ENCODE measurements at places on chromosomes 4 and X.

DNA sequence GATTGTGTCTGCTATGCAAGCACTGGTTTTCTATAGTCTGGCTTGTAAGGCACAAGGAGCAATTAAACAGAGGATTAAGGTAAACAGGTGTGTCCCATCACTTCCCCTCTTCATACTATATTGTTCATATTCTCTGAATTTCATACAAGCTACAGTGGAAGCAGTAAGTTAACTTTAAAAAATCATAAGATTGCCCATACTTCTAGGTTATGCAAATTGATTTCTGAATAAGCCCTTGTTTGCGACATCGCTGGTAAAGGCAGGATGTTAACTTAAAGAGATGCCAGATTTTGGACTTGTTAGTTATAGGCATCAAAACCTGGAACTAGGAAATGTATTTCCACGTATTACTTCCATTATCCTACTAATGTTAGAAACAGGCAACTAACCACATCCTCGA is 1.0 kb upstream of the TMEM131L start:
- no peak for DNase-seq

DNA sequence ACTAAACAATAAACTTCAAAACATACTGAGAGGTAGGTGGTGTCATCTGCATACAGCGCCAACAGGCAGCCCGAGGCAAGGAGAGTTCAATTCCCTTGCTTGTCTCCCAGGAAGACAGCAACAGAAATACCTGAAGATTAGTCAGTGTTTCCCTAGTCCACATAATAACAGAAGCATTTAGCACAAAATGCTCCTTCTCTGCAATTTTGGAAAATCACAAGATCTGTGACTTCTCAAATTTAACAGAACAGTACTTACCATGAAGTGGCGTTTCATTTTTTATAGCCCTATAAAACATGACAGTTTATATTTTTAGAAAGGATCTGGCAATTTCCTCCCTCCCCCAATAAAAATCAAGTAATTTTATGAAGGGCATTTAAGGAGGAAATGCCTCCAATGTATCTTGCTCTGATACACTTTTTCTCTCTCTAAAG is 67.1 kb upstream of the MYOZ2 start:
- no peak for DNase-seq

- DNase-seq, result no peak
Measured at GRCh38 chr4:38413524-38414341, 250.3 kb upstream of the KLF3 start.

GRCh38 chr4:56806666-56807065 is 14.8 kb downstream of the SPINK2 start:
- DNase-seq, result no peak

GRCh38 chrX:109958266-109958665 is 44.6 kb upstream of the TMEM164 start:
- no peak for DNase-seq

- no peak for DNase-seq
Measured at GRCh38 chrX:113802837-113803236, 781.0 kb upstream of the HTR2C start.

- DNase-seq, result no peak
Measured at GRCh38 chr4:128841402-128841801, 31.9 kb downstream of the JADE1 start.

- no peak for DNase-seq
Measured at GRCh38 chr4:14254926-14255325, 627.4 kb upstream of the BOD1L1 start.

DNA sequence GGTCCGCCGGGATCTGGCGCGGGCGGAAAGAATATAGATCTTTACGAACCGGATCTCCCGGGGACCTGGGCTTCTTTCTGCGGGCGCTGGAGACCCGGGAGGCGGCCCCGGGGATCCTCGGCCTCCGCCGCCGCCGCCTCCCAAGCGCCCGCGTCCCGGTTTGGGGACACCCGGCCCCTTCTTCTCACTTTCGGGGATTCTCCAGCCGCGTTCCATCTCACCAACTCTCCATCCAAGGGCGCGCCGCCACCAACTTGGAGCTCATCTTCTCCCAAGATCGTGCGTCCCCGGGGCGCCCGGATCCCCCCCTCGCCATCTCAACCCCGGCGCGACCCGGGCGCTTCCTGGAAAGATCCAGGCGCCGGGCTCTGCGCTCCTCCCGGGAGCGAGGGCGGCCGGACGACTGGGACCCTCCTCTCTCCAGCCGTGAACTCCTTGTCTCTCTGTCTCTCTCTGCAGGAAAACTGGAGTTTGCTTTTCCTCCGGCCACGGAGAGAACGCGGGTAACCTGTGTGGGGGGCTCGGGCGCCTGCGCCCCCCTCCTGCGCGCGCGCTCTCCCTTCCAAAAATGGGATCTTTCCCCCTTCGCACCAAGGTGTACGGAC is 482 bp upstream of the SHOX start:
- DNase-seq, result no peak

DNA sequence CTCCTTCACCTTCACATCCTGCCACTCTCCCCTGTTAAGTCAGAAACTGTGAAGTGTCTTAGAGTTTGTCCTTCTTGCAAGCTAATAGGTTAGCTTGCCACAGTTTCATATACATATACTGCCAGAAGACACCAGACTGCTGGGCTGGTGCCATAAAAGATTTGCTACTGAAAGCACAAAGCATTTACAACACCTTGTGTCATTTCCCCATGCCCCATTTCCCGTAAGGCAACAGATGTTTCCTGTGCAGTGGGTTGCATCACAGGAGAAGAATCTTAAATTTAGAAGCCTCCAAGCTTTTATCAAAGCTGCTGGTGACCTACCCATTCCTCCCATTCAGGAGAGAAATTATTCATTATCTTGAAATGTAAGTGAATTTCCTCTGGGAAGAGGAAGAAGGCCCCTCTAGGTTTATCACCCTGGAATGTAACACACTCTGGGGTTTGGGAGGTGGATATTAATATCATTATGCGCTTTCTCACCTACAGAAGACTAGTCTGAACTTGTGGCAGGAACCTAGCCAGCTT is 34.5 kb upstream of the RAB33B start:
- no peak for DNase-seq

DNA sequence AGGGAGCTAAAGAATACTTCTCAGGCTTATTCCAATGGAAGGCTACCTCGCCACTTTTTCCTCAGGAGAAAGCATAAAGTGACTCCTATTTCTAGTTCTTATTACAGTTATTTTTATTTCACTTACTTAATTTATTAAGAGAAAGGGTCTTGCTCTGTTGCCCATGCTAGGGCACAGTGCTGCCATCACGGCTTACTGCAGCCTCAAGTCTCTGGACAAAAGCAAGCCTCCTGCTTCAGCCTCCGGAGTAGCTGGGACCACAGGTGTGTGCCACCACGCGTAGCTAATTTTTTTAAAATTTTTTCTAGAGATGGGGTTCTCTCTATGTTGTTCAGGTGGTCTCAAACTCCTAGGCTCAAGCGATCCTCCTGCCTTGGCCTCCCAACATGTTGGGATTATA is 36.0 kb upstream of the CHRNA9 start:
- DNase-seq, result no peak

GRCh38 chr4:167221084-167221483 is 13.2 kb downstream of the SPOCK3 start:
- no peak for DNase-seq

GRCh38 chr4:147136310-147136709 is 190.6 kb upstream of the TTC29 start:
- DNase-seq, result no peak

DNA sequence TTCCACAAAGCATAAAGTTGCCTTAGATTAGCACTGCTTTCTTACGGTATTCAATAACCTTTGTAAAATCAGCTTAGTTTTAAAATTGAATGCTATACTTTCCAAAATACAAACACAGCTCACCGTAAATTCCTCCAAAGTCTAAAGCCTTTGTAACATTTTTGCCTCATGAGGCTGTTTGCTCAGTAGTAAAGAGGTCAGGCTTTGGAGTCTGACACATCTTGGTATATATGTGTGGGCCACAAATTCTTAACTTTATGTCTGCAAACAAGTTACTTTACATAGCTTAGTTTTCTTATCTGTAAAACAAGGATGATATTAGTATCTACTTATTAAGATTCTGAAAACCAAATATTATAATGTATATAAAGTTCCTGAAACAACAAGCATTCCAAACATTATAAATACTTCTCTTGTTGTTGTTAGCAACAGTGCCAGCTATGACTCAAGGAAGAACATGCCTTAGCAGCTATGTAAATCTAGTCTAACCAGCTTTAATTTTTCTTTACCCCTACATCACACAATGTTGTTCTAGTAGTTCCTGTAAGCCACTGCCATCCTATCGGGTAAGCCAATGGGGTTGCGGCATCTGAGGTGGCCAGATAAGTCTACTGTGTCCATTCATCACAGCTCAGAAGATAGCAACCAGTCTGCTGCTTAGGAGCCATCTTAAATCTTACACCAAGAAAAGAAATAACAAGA is 709.0 kb downstream of the KLHL13 start:
- no peak for DNase-seq

GRCh38 chrX:84216406-84216805 is 28.4 kb upstream of the RPS6KA6 start:
- no peak for DNase-seq

DNA sequence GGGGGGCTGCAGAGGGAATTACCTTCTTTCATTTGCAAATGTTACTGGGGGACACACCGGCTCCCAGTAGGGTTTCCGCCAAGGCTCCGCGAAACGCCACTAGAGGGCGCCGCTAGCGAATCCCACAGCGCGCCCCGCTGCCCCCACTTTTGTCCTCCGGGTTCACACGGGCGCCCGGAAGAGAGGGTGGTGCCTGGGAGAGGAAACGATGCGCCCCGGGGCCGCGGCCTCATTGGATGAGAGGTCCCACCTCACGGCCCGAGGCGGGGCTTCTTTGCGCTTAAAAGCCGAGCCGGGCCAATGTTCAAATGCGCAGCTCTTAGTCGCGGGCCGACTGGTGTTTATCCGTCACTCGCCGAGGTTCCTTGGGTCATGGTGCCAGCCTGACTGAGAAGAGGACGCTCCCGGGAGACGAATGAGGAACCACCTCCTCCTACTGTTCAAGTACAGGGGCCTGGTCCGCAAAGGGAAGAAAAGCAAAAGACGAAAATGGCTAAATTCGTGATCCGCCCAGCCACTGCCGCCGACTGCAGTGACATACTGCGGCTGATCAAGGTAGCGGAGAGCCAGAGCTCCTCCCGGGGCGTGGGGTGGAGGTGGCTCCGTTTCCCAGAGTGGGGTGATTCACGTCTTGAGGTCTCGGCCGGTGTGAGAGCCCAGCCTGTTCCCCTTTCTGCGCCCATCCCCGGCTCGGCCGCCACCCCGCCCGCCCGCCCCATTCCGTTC is at the start of gene SAT1:
Gene SAT1 (plus strand): TSS at position 311 of the 726 bp plus-strand sequence. CDS start 179 bp downstream, at position 490.
- peak; percentile 88 for DNase-seq

DNA sequence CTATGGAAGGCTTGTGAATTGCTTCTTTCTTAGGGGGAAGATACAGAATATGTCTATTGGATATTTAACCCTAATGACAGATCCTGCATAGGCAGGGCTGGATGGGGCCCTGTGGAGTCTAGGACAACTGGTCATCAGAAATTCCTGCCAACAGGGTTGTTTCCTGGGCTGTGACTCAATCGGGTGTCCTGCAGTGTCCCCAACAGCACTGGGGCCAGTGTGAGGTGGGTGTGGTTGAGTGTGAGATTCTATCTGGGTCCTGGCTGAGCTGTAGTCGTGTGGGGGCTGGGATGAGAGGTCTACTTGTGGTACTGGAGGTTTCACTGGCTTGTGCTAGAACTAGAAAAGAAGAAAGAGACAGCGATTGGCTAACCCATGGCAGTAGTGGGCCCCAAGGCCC is 87.3 kb upstream of the WDR1 start:
- no peak for DNase-seq

DNA sequence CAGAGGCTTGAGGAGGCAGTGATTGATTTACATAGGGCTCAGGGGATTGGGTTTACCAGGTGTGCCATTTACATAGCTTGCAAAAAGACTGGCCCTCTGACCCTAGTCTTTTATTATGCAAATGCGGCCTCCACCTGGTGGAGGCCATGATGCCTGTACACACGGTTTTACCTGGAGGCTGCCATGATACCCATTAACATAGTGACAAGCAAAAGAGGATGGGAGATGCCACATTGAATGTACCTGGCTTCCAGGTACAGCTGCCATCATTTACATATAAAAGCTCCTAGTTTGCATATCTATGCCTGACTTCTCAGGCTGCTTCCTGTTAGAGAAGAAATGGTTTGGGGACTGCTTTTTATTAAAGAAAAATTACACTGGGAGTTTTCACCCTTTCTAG is 72.0 kb downstream of the NEXMIF start:
- no peak for DNase-seq

- DNase-seq, result no peak
Measured at GRCh38 chr4:2608291-2608690, 71.8 kb downstream of the FAM193A start.

- DNase-seq, result no peak
Measured at GRCh38 chrX:1545776-1546408, 8.9 kb upstream of the P2RY8 start.

DNA sequence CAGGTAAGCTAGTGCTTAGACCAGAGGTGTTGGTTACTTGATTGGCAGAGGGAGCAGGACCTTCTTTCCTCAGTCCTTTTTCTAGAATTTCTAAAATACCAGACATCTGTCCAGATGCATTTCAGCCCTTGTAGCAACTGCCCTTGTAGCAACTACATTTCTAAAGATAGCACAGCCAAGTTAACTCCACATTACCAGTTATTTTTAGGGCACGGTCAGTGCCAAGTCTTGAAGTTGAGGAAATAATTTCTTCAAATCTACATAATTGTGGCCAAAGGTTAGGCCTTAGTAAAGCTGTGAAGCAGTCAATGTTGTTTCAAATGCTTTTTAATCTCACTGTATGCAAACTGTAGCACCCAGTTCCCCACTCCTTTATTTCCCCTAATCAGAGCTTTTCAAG is 62.9 kb downstream of the MID1IP1 start:
- no peak for DNase-seq

DNA sequence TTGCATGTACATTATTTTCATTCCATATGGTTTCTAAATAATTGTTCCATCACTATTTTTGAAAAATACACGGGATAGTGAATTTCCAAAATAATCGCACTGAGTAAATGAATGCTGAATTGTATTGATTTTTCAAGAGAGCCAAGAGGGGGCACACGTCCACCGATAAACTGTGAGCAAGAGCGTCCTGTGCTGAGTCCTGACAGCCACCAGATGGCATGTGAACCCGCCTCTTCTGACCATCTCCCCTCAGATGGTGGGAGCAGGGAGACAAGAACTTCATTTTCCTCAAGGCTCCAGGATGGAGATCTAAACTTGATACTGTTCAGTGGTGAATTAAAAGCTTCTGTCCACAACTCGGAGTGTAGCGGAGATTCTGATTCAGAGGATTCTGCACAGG is 30.6 kb upstream of the IL9R start:
- DNase-seq, result no peak

- no peak for DNase-seq
Measured at GRCh38 chr4:40195182-40196177, 1.4 kb upstream of the RHOH start.

GRCh38 chr4:86890790-86891189 is 1.4 kb downstream of the C4orf36 start:
- DNase-seq, result no peak

All from esophagus squamous epithelium (tissue), 5 donors.